Stimulated activated CD8-positive, alpha-beta memory T cell treated with anti-CD3 and anti-CD28 coated beads, Interleukin-7, amount 100 ng/mL, for 24 hours (primary cell): ENCODE measurements at places on chromosomes 12 and 14.

DNA sequence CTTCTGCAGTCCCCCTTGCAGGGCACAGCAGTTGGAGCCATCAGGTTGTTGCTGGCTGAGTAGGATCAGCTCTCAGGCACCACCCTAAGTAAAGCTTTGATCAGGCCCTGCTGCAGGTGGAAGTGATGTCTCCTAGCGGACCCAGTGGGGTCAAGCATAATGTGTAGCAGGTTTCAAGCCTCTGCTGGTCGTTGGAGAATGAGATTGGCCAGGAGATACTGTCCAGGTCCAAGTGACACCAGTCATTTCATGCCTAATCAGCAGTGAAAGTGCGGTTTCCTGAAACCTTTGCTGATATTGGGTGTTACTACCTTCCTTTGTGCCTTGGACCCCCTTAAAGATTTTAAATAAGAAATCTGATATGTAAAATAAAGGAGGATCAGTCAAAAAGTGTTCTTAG is 72.6 kb downstream of the SUSD6 start:
- no peak for DNase-seq

- DNase-seq: no peak
Measured at GRCh38 chr12:49332891-49333371, 4.1 kb downstream of the C1QL4 start.

DNA sequence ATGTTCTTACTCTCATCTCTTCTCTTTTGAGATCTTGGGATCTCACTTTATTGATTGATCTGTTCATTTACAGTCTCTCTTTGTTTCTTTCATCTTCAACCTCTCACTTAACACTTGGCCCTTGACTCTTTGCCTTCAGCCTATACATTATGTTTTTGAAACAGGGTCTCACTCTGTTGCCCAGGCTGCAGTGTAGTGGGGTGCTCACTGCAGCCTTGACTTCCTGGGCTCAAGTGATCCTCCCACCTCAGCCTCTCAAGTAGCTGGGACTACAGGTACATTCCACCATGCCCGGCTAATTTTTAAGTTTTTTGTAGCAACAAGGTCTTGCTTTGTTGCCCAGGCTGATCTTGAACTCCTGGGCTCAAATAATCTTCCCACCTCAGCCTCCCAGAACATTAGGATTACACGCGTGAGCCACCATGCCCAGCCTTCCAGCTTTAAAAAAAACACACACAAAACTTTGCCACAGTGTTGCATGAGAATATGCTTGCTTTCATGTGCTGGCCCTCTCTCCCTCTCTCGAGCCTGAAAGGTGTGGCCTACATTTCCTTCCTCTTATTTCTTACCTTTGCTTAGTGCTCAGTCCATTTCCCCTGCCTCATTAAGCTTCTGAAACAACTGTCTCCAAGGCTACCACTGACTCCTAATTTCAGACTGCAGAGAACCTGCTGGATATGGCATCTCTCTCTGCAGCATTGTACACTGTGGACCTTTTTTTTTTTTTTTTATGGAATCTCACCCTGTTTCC is 9.9 kb downstream of the DIP2B start:
- DNase-seq: no peak

- DNase-seq: no peak
Measured at GRCh38 chr12:102394200-102394599, 86.2 kb downstream of the IGF1 start.

- DNase-seq: no peak
Measured at GRCh38 chr14:63891148-63891975, 38.6 kb downstream of the SYNE2 start.

DNA sequence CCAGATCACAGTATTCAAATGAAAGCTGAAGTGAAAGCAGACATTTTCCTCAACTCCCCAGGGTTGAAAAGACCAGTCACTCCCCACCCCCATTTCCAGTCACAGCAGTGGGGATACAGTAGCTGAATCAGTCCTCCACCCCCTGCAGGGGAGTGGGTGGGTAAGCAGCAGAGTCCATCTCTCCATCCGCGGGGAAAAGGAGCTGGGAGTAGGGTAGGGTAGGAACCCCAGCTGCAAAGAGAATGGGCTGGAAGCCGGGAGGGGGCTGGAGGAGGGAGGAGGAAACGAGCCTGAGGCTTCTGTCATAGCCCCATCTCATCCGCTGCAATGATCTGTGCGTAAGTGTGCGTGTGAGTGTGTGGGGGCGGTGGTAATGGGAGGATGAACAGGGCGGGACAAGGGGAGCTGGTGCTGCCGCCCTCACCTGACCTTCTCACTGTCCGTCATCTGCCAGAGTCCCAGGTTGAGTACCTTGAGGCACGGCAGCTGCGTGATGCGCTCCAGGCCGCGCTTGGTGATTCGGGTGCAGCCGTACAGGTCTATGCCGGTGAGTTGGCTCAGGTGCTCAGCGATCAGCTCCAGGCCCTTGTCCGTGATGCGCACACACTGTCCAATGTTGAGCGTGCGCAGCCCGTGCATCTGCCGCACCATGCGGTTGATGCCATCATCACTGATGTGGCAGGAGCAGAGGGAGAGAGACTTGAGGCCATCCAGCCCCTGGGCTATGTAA is 1.8 kb downstream of the FBXL14 start:
- DNase-seq: peak; percentile 28

GRCh38 chr14:95519699-95520098 is 3.2 kb upstream of the SYNE3 start:
- no peak for DNase-seq

- no peak for DNase-seq
Measured at GRCh38 chr12:116303929-116304328, 26.4 kb upstream of the MED13L start.
